ENCODE measurements at places on chromosomes 1 and 21.

DNA sequence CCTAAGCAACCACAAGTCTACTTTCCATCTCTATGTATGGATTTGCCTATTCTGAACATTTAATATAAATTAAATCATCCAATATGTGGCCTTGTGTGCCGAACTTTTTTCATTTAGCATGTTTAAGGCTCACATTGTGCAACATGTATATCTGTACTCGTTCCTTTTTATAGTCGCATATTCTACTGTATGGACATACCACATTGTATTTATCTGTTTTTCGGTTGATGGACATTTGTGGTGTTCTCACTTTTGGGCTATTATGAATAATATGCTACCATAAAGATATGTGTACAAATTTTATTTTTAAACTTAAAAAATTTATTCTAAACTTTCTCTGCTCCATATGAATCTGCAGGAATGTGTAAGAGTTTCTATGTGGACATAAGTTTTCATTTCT is 13.0 kb downstream of the ZYG11A start:
- DNase-seq = no peak

DNA sequence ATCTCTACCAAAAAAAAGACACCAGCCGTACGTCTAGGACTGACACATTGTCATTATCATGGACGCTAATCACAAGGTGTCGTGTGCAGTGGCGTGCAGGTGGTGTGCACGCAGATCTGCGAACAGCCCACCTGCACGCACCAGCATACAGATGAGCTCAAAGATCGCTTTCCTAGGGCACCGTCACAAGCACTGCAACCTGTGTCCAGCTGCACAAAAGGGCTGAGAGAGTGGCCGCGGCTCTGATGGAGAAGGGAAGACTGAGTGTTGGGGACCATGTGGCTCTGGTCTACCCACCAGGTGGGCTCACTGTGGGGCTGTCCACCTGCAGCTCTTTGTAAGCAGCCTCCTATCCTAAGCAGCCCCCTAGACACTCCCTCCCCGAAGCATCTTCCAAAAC is 50.9 kb downstream of the S100B start:
- no peak for DNase-seq

DNA sequence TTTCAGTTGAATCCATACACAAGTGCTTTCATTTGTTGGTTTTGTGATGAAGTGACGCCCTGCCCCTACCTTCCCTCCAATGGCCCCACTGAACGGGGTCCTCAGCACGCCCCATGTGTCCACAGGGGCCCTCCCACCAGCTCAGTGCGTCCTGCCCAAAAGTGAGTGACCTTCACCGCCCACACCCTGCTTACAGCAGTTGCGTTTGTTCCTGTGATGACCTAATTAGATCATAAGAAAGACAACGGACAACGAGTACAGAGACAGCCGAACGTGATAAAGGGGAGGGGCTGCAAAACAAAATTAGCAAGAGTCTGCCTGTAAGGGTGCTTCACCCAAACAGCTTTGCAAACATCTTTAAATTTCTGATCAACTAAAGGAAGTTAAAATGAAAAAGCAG is 38.2 kb upstream of the RIPK4 start:
- no peak for DNase-seq

DNA sequence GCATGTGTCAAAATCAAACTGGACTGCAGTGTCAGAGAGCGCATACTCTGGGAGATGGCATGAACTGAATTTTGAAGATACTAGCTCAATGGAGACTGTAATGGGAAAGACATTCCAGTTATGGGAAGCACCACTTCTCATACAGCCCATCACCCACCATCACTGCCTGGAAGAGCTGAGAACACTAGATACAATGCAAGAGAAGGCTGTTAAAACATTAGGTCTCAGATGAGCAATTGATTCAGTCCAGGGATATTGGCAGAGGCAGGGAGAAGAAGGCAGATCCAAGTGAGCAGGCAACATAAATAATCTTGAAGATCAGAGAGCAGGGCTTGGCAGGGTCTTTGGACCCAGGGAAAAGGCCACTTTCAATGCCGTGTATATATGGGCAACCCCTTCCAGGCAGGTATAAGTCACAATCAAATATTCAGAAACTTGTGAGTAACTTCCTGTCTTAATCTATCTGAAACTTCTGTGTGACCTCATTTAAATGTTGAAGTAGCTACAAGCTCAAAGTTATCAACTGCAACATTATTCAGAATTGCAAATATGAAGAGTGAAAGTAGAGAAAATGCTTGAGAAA is 290.3 kb upstream of the SGIP1 start:
- no peak for DNase-seq

DNA sequence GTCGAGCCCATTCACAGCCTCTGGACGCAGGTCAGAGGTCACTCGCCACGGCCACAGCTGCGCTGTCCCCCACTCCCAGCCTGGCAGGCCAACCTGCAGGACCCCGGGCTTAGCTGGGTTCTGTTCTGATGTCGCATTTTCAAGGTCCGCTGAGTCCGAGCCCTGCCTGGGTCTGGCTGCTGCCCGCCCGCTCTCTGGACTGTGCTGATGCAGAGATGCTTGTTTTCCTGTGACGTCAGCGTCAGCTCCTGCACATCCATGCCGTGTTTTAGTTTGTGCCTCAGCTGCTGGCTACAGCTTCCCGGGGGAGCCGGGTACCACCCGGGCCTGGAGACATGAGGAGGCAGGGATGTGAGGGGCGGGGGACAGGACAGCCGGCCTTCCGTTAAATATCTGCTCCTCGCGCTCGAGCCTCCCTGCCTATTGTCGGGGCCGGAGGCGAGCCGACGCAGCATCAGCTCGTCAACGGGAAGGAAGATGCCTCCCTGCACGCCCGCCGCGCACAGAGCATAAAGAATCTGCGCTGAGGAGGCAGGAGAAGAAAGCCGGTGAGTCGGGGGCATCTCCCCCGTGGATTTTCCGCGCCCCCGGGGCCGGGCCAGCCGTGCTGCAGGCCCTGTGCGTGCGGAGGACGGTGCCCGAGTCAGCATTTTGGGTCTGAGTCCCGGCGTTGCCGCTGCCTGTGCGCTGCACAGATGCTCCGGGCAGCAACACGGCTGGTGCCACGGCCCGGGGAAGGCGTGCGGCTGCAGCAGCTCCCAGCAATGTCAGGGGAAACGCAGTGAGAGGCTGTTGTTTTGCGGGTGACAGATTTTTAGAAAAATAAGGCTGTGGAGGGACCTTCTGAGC is 23.4 kb downstream of the PRKCZ start:
- DNase-seq = no peak

GRCh38 chr1:60959701-60960100 is 122.7 kb upstream of the NFIA start:
- DNase-seq = no peak
